Activated T-cell treated with anti-CD3 and anti-CD28 coated beads, Interleukin-2, amount 50 U/mL, for 48 hours (primary cell): ENCODE measurements at places on chromosomes 4 and X.

DNA sequence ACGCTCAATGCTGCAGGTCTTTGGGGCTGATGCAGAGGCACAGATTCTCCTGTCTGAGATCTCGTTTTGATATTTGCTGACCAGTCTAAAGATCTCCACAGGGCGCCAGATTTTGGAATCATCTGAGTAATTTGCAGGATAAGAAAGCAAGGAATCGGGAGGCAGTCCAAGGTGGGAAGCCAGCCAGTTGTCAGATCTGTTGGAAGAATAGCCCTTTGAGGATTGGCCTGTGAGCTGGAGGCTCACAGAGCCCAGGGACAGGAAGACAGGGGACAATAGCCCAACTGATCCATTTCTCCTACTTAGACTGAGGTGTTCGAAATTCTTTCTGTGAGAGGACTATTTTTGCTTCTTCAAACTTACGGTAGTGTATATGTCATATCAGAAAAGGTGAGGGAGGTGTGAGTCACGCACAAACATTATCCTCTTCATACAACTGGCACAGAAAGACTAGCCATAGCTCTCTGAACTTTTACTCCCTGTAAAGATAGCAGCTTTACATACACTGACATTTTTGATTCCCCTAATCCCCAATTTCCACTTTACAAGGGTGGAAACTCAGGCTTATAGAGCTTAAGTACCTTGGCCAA, 8.8 kb downstream of the DIPK2B start:
- no peak for DNase-seq

- DNase-seq = no peak
Measured at GRCh38 chr4:62791386-62791785, 1591.3 kb downstream of the ADGRL3 start.

DNA sequence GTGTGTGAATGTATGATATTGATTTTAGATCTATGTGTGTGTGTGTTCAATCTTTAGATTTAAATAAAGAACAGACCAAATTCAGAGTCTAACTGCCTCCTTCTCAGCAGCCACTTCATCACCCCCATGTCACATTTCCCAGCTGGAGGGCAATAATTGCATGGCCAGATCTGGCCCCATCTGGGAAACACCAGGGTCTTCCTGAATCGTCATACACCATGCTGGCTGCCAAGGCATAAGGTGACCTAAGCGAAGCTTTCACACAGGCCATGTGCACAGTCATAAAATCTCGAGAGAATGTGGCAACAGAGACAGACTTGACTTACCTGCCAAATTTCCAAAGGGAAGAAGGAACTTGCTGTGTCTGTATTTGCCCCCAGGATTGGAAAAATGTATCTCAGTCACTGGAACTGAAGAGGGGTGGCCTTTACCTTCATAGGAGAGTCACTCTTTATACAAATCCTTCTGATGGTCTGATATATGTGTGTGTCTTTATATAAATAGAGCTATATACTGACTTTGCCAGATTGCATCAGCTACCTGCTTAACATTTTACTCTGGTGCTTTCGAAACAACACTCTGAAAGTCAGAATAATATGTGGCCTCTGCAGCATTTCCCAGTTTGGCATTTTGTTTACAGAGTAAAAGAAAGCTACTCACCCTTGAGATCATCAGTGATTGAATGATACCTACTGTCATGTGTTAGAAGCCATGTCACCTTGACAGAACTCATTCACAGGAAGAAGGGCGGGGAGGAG, at the start of gene PLAC1:
TSS of gene PLAC1 (minus strand) at position 470 of the 758 bp plus-strand sequence. CDS start 91,789 bp downstream, outside the sequence.
- no peak for DNase-seq

DNA sequence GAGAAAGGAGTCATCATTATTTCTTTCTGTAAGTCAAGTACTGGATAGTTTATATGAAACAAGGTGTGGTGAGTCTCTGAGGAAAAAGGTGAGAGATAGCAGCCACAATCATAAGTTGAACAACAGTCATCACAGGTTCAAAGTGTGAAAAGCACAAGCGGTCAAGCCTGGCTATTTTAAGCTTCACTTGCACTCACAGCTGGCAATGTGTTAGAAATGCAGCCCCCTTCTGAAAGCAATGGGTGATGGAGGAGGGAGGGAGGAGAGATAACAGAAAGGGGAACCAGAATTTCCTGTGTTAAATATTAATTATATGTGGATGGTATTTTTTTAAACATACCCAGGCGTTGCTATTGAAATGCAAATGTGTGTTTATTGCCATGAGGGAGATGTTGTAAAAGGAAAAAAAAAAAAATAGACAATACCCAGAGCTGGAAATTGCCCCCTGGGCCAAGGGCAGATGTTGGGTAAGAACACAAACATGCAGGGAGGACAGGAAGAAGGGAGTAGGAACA, 26.9 kb upstream of the BMP3 start:
- no peak for DNase-seq

DNA sequence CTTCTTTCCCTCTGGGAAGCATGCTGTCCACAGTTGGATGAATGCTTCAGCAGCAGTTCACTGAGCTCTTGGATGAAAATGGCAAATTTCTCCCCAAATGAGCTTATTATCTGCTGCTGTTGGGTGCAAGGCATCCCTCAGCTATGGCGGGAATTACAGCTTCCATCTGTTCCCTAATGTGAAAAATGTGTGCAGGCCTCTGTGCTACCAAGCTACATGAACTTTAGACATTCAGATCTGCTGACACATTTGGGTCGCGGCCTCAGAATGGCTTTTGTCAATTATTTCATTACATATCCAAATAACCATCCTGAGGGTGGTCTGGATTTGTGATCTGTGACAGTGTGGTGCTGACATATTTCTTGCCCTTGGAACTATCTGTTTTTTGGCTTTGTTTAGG, 119.5 kb upstream of the SCML1 start:
- DNase-seq = no peak

GRCh38 chr4:38495446-38495845, 168.6 kb upstream of the KLF3 start:
- DNase-seq = no peak

DNA sequence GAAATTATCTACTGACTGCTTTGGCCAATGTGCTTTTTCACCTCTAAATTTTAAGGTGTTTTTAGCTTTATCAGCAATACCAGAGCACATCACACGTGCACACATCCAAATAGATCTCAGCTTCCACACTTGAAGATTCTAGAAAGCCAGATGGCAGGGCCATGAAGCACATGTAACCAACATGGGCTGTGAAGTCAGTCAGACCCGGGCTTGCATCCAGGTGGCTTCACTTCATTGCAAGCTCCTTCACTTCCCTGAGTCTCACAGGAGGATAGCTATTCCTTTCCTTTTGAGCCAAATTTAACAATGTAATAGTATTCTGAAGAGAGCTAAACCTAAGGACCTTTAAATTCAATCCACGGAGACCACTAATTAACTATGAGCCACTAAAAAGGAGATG, 86.5 kb downstream of the SH3RF1 start:
- no peak for DNase-seq

DNA sequence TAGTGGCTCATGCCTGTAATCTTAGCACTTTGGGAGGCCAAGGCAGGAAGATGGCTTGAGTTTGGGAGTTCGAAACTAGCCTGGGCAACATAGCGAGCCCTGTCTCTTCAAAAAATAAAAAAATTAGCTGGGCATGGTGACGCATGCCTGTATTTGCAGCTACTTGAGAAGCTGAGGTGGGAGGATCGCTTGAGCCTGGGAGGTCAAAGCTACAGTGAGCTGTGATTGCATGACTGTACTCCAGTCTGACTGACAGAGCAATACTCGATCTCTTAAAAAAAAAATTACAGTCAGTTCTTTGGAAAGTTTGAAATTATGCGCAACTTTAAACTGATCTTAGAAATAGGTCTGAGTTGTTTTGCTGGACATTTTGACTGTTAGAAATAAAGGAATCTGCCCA, 55.8 kb downstream of the DOCK11 start:
- DNase-seq = no peak

DNA sequence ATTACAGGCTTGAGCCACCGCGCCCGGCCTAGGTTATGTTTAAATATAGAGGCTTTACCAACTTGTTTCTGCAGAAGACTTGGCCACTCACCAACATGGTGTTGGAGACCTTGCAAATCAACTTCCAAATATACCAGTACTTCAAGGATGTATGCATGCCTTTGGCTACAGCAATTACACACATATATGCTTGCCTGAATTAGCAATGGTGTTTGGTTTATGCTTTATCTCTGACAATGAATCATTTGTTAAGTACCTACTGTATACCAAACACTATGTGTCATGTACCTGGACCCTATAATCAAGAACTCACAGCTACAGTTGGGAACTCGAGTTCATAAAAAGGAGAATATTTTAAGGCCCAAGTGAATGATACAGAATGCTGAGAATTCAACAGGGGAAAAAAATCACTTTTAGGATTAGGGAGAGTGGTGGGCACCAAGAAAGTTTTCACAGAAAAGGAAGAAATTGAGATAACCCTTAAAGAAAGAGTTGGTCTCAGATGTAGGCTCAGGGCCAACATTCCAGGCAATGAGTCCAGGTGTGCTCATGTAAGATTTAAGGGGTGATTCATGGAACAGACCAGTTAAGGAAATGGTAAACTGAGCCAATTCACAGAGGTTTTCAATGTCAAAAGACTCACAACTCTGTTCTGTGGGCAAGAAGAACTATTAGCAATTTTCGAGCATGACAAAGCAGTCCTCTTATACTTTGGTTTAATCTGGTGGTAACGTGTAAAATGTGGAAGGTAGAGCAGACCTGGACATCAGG, 98.9 kb downstream of the BCOR start:
- DNase-seq = no peak

DNA sequence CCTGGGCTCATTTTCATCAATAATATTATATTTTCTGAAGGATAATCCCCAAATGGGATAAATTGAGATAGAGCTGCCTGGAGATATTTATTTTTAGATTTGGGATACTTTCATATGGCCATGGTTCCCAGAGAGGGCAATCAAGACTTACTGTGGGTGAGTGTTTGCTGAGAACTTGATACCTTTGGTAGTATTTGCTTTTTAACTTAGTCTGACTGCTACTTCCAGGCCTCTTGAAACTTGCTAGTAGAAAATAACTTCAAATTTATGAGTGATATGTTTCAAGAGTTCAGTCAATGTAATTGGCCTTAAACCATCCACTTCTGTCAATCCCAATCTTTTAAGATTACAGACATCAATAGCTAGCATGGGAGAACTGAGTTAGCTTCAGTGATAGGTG, 181.6 kb upstream of the POU3F4 start:
- no peak for DNase-seq

DNA sequence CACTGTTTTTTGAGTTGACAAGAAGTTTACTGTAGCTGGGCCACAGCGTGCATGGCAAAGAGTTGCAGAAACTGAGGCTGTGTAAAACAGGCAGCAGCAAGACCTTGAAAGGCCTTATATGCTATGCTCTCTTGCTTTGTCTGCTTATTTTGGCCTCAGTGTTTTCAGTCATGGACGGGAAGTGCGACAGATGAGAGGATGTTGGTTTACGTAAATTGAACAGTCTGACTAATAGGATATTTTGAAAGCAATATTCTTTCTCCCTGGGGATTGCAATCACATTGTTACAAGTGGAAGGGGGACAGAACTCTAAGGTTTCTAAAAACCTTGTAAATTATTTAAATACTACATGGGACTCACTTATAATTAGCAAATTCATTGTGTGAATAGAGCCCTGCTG, 32.2 kb upstream of the MAGEA10 start:
- no peak for DNase-seq

DNA sequence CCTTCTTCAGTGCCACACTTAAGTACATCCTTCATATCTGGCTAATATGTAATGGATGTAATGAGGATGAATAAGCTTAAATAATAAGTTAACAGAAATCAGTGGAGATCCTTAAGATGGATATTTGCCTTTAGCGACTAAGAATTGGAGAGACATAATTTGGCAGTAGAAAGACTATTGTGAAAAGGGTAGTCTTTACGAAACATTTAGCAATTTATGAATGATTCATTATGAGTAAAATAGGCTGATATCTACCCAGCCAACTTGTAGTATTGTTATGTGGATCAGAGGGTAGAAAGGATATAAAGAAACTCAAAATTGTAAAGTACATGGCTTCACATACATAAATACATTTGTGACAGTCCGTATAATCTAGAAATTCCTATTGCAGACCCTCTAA, 2371.8 kb downstream of the PCDH7 start:
- no peak for DNase-seq

GRCh38 chrX:148562846-148563245, 62.4 kb downstream of the AFF2 start:
- DNase-seq = no peak

DNA sequence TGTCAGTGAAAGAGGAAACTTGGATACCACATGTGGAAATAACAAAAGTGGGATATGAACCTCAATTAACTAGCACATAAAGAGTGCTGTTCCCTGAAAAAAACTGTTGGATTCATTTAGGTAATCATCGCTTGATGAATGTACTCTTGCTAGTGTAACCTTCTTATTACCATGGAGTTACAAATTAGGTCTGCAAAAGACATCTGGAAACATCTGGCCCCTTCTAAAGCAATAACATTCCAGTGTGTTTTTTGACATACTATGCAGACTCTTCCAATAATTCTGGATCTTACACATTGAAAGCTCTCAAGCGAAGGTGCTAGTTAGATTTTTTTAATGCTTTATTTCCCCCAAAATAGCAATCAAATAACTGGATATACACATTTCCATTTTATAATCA, 134.6 kb downstream of the ATP10D start:
- DNase-seq = no peak

DNA sequence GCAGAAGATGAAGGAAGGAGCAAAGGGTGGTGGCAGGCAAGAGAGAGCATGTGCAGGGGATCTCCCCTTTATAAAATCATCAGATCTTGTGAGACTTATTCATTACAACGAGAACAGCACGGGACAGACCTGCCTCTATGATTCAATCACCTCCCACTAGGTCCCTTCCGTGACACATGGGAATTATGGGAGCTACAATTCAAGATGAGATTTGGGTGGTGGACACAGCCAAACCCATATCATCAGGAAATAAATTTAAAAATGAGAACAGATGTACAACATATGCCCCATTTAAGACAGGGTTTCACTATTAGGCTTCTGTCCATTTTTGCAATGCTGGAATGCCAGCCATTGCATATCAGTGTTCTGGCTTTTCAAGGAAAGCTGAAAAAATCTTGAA, 346.7 kb upstream of the SLIT2 start:
- DNase-seq = no peak

- DNase-seq = no peak
Measured at GRCh38 chrX:7119950-7120877, 27.3 kb upstream of the STS start.

DNA sequence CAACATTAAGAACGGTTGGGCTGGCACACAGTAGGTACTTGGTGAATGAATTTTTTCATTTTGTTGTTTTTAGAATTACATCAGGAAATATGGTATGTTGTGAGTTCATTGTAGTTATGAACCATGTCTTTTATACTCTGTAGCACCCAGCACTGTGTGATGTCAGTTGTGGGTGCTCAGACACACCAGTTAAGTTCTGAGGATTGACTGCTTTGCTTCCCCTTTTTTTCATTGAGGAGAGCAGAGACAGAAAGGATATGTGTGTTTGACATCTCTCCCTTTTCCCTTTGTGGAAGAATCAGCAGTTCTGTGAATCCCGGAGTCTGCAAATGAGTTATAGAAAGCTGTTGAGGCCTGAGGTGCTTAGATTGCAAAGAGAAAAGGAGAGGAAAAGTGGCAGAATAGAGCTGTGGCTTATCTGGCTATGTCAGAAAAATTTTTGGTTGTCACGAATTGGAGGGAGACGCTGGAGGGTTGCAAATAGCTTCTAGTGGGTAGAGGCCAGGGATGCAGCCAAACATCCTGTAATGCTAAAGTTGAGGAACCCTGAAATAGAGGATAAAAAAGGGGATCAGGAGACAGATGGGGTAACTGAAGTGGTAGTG, 13.1 kb downstream of the SMAD1 start:
- DNase-seq = no peak
